Tibial nerve (tissue), 4 donors: ENCODE measurements at places on chromosomes 13 and 19. TPM values are rescaled to one million over a fixed set of nuclear protein-coding genes. Genes with fewer than 3 reads are reported as not detected.

The ARGLU1 gene
- total RNA-seq = 148 TPM

- no peak for DNase-seq
Measured at GRCh38 chr19:6423499-6424194, 964 bp downstream of the KHSRP start.

The COX6B2 gene
- total RNA-seq = not detected

GRCh38 chr13:43631106-43631505, 155.7 kb downstream of the ENOX1 start:
- no peak for DNase-seq

The MISP gene
- 0.20 TPM for total RNA-seq

DNA sequence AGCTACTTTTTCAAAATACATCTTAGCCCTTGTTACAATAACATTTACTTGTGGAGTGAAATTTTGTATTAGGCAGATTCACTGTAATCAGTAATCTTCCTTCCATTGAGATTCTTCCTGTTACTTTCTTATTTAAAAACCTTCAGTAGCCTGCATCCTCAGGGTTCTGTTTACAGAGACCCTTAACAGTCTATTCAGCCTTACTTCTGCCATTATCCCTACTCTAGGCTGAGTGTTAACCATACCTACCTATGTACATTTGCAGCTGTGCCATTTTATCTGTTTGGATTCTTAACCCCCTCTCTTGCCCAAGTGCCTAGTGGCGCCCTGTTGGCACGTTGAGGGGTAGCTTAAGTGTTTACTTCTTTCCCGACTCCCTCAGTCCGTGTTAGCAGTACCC, 71.9 kb downstream of the LRCH1 start:
- no peak for DNase-seq

GRCh38 chr13:44651209-44651608, 75.1 kb upstream of the TSC22D1 start:
- DNase-seq = no peak

DNA sequence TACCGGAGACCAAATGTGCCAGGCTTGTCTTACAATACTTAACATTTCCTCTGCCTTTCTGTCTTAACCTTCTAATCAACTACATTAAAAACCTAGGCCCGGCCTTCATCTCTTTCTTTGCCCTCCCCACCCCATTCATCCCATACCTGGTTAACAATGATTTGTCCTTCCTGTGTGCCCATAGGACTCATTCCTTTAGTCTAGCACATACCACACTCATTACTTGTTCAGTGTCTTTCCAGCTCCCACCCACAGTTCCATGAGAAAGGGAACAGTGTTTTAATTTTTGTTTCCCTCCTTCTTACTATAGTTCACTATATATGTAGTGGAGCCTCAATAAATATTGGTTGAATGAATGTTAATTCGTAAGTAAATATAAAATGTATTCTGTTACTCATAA, 2.4 kb downstream of the CLN5 start:
- no peak for DNase-seq

DNA sequence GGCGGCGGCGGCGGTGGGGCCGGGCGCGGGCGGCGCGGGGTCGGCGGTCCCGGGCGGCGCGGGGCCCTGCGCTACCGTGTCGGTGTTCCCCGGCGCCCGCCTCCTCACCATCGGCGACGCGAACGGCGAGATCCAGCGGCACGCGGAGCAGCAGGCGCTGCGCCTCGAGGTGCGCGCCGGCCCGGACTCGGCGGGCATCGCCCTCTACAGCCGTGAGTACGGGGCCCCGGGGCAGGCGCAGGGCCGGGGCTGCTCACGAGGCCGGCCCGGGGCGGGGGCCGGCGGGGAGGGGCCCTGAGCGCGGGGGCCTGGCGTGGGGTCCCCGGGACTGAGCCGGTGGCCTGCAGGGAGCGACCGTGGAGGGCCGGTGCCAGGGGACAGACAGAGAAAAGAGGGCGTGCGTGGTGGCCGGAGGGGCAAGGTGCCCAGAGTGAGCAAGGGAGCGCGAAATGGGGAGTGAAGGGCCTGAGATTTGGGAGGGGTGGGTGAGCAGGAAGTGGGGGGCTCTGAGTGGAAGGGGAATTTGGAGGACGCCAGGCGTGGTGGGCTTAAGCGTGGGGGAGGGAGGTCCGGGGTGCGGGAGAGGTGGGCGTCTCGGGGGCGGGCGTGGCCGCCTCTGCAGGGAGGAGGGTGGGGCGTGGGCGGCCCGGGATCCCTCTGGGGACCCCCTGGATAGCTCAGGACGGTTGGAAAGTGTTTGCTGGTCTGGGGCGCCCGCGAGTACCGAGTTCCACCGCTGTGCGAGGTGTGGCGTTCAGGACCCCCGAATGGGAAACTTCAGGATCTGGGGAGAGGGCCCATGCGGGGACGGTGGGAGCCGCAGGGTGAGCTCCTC, 575 bp downstream of the CARM1 start:
- no peak for DNase-seq

The OR7C1 gene
- 0.30 TPM for total RNA-seq
